CD8-positive, alpha-beta T cell (primary cell): ENCODE measurements at places on chromosomes 11 and 22.

DNA sequence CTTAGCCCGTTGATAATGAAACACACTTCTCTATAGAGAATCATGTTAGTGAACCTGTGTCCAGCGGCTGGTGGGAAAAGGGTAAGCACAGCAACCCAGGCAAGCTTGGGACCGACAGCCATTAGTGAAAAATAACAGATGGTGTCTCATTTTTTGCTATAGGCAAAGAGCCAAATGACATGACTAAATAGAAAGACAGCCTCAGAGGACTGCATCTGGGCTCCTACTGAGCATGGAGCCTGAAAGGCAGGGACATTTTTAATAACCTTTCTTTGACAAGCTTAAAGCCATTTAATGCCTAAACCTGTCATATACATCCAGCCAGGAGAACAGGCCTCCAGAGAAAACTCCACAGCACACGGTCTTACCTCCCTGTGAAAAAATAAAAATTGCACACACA lies 67.0 kb downstream of the FANCF start:
- DNase-seq = no peak

DNA sequence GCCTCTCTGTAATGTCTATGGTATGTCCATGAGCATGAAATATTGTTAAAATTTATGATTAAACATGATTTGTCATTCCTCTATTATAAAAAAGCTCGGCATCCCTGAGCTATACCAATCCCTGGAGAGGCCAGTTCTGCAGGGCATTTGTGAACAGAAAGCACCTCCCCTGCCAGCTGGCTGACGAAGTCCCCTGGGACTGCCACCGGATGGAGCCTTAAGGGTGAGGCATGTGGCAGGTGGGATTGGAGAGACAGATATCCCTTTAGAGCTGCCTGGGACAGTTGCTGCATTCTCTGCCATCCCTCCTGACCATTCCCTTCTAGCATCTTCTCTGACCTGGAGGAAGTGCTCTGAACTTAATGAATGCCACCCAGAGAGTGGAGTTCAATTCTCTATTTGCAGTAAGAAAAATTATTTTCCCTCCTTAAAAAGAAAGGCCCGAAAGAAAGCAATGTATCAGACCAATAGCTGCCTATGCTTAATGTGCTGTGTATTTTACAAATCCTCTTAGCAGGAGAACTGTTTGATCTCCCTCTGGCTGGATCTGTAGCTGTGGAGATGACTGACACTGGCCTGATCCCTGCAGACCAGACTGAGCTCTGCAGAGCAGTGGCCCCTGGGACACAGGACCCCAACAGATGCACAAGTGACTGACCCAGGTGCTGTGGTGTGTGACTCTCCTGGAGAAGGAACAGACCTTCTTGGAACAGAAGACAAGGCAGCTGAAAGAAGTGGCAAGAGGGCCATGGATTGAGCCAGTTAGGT lies 219.0 kb upstream of the NAV2 start:
- no peak for DNase-seq

GRCh38 chr11:134679592-134679991 lies 267.6 kb upstream of the B3GAT1 start:
- DNase-seq = no peak

DNA sequence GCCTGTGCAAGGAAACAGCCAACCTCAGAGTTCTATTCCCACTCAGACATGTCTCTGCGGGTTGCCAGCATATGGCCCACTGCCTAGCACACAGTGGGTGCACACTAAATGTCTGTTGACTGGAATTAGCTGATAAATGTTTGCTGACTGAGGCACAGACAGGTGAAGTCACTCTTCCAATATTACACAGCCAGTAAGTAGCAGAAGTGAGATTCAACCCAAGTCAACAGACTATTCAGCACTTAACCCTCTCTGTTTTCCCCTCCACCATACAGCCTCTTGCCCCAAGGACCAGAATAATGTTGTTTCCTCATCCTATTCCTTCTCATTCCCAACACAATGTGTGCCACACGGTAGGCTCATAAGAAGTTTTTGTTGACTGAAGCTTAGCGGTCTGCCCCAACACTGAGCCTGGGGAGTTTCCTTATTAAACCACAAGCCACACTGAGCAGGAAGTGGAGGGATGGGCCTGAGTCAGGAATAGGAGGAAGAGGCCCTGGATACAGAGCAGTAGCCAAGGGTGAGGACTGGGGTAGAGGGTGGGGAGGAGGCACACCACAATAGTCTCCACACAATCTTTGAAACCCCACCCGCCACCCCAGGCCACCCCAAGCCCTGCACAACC lies 15.7 kb upstream of the IL10RA start:
- DNase-seq = no peak

DNA sequence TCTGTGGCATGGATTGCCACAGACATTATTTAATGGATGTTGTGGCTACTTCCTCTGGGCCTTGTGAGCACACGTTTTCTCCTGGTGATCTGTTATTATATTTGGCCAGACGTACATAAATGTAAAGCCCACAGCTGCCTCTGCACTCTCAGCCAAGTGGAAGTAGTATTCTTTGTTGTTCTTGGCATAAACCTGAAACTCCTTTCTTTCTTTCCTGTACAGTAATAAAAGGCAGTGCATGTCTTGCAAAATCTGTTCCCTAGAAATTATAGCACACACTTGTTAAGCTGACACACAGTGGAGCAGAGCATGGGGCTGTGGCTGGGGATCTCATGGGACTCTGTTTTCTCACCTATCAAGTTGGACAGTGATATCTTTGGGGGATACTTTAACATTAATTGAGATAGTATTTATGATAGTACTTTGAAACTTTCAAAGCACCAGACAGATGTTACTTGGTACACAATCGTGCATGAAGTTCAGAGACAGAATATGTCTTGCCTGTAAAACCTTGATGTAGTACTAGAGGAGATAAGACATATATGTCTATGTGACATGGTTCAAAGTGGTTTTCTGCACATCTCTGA lies 20.9 kb downstream of the PANX1 start:
- DNase-seq = no peak

DNA sequence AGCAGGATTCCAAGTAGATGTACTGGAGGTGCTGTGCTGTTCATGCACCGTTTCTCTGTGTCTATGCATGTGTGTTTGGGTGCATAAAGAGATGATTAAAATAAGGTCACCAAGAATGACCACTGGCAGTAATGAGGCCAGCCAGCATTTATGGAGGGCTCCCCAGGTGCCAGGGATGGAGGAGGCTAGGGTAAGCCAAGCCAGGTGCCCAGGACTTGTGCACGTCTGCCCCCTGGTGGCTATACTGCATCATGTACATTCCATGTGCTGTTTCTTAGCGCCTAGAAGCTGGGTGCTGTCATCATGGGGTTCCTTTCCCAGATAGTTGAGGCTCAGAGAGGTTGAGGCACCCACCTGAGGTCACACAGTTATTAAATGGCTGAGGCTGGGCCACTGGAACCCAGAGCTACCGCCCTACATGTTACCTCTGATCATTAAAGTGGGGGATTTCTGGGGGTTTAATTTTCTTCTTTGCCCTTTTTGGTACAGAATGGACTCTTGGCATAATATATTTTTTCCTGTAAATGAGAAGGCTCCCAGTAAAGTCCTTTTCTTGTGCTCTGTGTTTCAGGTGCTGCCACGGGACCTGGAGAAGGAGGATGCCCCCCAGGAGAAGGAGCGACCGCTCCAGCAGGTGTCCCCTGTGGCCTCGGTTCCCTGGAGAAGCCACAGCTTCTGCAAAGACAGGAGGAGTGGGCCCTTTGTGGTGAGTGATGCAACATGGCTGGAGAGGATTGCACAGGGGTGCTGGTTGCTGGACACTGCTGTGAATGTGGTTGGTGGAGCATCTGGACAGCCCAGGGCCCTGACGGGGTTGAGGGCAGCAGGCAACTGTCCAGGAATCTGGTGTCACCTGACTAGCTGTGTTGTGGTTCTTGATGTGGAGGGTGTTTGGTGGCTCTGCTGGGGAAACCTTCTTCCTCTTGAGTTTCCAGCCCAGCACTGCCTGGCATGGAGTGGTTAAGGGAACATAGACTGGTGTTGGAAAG lies 96.4 kb downstream of the KIAA1671 start:
- peak; percentile 80 for DNase-seq

DNA sequence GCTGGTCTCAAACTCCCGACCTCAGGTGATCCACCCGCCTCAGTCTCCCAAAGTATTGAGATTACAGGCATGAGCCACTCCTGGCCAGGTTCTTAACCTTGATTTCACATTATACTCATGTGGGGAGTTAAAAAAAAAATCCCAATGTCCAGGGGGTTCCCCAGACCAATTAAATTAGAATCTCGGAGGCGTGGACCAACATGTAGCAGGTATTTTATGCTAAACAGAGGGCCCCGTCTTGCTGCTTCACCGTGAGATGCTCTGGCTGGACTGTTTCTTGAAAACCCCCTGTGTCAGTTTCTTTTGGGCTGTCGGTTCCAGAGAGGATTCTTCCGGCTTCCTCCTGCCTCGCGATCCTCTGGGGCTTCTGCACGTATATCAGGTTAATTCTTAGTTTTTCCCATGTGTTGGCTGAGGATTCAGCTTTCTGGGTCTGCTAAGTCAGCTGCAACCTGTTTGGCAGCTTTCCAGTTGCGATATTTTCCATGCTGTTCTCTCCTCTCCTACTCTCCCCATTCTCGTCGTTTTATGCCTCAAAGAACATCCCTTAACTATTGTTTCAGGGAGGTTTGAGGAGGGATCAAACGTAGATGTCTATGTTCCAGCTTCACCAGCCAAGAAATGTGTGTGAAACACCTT lies 50.6 kb upstream of the ACCSL start:
- no peak for DNase-seq

GRCh38 chr11:119284344-119285157 lies 32.4 kb downstream of the MCAM start:
- DNase-seq = no peak

DNA sequence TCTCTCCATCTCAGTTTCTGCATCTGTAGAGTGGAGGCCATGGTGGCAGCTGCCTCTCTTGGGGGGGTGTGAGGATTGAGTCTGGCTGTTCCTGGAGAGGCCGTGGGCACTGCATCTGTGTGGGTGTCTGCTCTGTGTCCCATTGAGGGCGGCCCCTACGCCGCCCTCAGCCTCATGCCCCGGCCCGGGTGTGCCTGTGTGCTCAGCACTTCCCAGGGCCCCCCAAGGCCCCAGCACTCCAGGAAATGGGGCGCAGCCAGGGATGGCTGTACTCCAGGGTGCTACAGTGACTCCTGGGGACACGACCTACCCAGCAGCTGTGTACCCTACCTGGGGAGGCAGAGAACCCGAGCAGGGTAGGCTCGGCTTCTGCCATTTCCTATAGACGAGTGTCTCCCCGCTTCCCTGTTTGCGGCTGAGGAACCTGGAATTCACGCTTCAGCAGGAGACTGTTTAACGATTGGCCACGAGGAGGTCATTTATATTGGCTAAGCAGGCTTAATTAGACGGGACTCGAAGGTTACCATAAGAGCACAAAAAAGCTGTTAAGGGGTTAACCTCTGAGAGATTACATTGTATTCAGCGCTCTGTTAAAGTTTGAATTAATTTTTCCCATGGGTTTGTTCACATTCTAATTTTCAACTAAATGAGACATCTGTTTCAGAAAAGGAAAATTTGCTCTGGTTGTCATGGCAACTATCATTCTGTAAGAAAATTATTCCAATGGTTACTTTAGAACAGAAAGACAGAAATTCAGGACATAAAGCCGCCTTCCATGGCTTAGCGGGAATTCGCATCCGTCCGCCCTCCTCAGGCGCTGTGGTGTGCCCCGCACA lies 76.4 kb downstream of the MPPED1 start:
- DNase-seq = no peak

DNA sequence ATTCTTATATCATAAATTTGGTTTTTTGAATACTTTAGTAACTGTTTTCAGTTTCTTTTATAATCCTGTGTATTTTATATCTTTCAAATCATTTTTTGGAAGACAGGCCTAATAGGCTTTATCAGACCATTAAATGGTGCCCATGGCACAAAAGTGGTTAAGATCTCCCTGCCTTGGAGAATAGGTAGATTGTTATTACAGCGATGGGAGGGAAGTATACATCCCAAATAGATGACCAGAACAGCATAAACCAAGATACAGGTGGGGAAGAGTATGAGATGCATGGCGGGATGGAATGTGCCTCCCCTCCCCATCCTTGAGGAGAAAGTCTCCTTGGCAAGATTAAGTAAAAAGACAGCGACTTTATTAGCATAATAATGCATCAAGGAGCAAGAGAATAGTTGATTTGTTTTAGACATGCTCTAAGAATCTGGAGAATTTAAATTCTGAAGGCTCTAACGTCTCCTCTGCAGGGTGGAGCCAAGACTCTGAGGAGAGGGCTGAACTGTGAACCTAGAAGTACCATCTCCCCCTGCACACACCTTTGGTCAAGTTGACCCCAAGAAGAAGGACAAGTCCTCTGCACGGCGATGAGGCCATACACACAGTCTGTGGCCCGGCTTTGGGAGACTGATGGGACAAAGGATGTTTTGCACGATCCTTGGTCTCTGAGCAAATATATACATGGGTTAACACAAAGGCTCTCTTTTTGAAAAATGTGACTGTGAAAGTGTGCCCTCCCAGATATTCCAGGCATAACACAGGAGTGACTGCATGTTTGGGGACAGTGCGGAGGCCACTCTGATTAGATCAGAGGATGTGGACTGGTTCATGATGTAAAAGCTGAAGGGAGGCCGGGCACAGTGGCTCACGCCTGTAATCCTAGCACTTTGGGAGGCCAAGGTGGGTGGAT lies 61.1 kb upstream of the SLC35C1 start:
- DNase-seq = no peak

DNA sequence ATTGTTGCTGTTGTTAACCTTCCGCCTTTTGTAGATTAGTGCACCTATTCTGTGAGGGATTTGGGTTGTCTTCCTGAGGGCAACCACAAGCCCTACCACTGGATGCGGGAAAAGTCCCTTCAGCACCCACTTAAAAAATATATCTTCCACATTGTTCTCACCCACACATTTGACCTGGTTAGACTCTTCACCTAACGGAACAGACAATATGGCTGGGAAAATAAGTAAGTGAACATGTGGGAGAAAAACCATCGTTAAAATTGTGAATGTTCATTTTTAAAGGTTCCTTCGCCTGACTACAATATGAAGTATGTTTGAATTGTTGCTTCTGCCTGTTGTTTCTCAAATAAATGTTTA lies 72.0 kb upstream of the MPEG1 start:
- DNase-seq = no peak

DNA sequence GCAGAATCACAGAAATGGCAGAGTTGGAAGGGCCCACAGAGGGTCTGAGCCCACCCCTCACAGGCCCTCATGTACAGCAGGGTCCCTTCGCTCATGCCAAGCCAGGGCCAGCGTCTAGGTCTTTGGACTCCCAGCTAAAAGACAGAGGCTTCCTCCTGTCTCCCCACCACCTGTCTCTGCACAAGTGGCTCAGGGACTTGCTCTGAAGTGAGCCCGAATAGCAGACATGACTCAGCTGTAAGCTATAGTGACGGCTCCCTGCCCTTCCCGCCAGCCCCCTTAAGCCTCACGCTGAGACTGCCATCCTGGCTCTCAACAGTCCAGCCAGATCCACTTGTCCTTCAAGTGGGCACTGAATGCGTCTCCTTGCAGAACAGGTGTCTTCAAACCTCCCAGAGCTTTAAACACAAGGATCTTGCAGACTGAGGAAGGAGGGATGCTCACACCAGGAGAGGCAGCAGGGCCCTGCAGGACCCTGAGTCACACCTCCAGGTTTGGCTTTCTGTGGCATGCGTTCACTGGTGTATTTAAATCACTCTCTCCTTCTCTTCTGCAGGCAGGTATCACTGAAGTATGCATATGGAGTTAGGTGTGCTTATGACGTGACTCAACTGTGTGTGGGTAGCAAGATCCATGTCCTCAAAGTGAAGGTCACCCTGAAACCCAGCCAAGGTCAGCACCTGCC lies 154.9 kb downstream of the CACNA1I start:
- DNase-seq = no peak
